ENCODE measurements at places on chromosomes 5 and 9. TPM values are rescaled to one million over a fixed set of nuclear protein-coding genes. Genes with fewer than 3 reads are reported as not detected.
A peak's percentile ranks its signal among the peaks of the same experiment; 100 is the strongest.

DNA sequence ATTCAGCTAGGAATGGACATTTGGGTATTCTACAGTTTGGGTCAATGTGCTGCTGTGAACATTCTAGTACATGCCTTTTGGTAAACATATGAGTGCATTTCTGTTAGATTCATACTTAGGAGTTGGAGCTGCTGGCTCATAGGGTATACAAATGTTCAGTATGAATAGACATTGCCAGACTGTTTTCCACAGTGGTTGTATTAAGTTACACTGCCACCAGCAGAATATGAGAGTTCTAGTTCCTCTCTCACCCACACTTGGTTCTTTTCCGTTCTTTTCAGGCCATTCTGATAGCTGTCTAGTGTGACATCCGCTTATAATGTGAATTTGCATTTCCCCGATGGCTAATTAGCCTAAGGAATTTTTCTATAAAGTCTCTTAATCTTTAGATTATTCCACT, 25.0 kb downstream of the STOM start:
- peaks cover 26% of the 10 kb centered on the region for H3K4me1 ChIP-seq
- no peak for DNase-seq
- H3K27ac ChIP-seq: no peak overlapping the region
- H3K4me3 ChIP-seq: no peak overlapping the region
- no peaks in the 10 kb centered on the region for H3K27me3 ChIP-seq

DNA sequence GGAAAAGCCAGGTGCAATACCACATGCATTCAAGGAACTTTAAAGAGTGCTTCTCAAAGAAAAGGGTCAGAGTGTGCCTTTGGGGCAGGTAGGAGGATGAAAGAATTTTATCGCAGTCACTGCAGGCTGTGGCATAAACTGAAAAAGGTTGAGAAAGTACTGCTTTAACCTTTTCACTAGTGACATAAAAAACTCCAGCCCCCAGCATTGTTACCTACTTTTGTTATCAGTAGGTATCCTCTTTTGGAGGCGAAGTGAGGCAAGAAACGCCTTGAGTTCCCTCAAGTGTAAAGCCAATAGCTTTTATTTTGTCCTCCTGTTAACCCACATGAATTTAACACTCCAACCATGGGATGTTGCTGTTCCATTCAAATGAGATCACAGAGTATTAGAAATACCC, 64.7 kb upstream of the CHD1 start:
- H3K27me3 ChIP-seq: no peaks in the 10 kb centered on the region
- H3K4me3 ChIP-seq: no peak overlapping the region
- DNase-seq: no peak
- H3K27ac ChIP-seq: no peak overlapping the region
- H3K36me3 ChIP-seq: no peaks in the 10 kb centered on the region

DNA sequence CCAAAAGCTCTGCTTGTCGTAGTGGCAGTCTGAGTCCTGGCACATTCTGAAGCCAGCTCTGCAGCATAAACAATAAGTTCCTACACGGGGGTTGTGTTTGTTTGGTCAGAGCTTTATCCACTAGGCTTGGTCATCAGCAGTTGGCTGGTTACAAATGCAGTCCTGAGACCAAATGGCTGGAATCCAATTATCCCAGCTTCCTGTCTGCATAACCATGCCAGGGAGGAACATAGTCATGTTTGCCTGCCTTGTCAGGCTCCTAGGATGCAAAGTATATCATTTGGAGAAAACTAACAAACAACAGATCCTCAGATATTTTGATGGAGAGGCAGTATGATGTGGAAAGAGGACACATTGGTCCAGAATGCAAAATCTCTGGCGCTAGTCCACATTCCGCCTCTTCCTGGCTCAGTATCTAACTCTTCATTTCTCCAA, 85.8 kb downstream of the FBXO38 start:
- peaks cover 4% of the 10 kb centered on the region for H3K27me3 ChIP-seq
- H3K27ac ChIP-seq: no peak overlapping the region
- H3K4me3 ChIP-seq: no peak overlapping the region
- H3K4me1 ChIP-seq: no peaks in the 10 kb centered on the region
- no peaks in the 10 kb centered on the region for H3K36me3 ChIP-seq

Gene CDC20B
- total RNA-seq: not detected

DNA sequence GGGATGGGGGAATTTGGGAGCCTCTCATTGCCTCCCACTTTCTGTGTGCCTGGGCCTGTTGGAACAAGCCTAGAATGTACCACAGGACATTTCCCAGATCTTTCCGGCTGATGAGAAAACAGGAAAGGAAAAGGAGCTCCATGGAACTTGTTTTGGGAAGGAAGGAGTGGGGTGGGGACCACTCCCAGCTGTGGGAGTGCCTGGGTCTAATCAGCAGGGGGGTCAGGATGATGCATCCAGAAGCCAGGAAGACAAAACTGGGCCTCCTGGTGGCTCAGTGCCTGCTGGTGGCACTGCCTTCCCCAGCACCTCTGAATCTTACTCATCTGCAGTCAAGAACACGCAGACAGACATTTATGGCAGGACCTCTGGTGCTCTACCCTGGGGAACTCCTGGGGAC, 2.8 kb downstream of the SMIM33 start:
- peak overlapping the region; percentile 69 for H3K27ac ChIP-seq
- H3K4me1 ChIP-seq: peaks cover 96% of the 10 kb centered on the region
- H3K36me3 ChIP-seq: peaks cover 29% of the 10 kb centered on the region
- no peak for DNase-seq
- no peaks in the 10 kb centered on the region for H3K27me3 ChIP-seq
- no peak overlapping the region for H3K4me3 ChIP-seq

Gene MEIKIN
- total RNA-seq: not detected

All from activated T-helper 1 cell treated with anti-CD3 and anti-CD28 coated beads, Interleukin-12 subunit alpha, Interleukin-12 subunit beta, Interleukin-2, Interleukin-4 antibody, amounts not matched to agents 30 ng/mL and 10 ng/mL and 1 ng/mL, durations not matched to agents 14 hours and 24 hours and 36 hours (primary cell).